CD4-positive, alpha-beta T cell treated with Interleukin-15 for 4 hours (primary cell): ENCODE measurements at places on chromosomes 11 and 22.

- DNase-seq = no peak
These were observed 344.3 kb downstream of the AASDHPPT start for GRCh38 chr11:106421676-106422292.

- no peak for DNase-seq
These were observed 22.7 kb upstream of the C1QTNF4 start for GRCh38 chr11:47616726-47617416.

DNA sequence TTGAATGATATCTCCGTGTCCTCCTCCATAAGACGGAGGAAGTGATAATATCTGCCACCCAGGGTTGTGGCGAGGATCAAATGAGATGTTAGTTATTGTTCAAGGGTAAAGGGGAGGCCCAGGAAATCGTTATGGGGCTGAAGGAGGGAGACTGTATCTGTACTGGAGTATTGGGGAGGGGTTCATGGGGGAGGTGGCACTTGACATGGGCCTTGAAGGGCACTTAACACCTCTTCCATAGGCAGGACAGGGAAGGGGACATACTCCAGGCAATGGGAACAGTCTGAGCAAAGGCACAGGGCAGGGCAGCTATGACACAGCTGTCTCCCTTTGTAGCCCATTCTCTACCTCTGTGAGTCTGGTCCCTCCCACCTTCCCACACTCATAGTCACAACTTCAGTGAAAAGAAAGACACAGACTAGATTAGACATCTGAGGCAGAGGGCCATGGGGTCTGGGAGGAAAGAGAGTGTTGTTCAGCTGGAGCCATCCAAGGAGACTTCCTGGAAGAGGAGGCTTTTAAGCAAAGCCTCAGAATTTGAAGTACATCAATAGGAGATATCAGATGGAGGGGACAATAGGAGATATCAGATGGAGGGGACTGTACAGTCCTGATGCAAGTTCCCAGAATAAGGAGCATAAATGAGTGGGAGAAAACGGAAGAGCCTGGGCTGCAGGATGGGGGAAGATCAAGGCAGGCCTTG, 15.8 kb upstream of the DGKZ start:
- DNase-seq = peak; percentile 51

- DNase-seq = no peak
These were observed 207.8 kb upstream of the CCDC90B start for GRCh38 chr11:83493917-83494316.

DNA sequence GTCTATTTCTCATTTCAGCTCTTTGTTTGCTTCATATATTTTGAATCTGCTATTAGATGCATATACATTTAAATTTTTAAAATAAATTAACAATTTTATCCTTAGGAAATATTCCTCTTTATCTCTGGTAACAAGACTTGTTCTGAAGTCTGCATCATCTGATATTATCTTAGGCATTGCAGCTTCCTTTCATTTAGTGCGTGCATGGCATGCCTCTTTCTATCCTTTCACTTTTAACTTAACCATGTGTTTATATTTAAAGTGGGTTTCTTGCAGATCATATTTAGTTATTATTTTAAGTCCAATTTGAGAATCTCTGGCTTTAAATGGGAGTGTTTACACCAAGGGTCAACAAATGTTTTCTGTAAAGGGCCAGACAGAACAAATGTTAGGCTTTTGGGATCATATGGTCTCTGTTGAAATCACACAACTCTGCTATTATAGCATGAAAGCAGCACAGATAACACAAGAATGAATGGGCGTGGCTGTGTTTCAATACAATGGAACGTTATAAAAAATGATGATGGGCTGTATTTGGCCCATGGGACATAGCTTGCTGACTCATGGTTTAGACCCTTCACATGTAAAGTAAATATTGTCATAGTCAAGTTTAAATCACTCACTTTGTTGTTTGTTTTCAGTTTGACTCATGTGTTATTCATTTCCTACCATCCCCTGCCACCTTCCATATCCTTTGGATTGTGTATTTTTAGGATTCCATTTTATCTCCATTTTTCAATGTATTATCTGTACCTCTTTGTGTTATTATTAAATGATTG, 83.9 kb upstream of the SNX19 start:
- no peak for DNase-seq

DNA sequence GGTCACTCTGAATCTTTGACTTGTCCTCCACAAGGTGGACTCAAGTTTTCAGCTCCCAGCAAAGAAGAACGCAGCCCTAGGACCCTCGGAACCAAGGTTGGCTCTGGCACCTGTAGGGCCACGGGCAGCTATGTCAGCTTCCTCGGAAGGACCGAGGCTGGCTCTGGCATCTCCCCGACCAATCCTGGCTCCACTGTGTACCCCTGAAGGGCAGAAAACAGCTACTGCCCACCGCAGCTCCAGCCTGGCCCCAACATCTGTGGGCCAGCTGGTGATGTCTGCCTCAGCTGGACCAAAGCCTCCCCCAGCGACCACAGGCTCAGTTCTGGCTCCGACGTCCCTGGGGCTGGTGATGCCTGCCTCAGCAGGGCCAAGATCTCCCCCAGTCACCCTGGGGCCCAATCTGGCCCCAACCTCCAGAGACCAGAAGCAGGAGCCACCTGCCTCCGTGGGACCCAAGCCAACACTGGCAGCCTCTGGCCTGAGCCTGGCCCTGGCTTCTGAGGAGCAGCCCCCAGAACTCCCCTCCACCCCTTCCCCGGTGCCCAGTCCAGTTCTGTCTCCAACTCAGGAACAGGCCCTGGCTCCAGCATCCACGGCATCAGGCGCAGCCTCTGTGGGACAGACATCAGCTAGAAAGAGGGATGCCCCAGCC, 2.2 kb downstream of the INPP5J start:
- DNase-seq = no peak

DNA sequence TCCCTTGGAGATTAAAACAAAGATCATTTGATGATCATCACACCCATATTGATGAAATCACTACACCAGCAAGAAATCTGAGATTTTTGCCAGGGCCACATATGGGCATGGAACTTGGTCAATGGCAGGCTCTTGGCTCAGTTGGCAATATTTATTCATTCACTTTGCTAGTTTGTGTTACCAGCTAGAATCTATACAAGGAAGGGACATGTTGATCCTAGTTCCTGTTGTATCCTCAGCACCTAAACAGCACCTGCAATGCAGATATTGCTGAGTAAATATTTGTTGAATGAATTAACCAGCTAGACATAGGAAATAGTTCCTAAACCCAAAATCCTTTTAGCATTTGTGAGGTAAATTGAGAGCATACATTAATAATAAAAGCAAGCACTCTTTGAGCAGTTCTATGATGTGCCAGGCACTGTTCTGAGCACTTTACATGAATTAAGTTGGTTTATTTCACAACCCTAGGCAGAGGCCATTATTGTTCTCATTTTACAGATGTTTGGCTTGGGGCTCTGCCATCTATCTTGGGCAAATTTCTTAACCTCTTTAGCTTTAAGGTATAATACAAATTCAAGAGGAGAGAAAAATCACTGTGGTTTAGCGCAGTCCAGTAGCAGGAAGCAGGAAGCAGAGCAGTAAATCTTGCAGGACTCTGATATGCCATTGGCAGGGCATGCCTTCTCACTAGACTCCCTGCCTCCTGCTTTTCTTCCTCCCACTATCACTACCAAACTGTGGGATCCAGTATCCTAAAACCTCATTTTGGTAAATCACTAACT, 1.6 kb downstream of the TRIM68 start:
- DNase-seq = no peak

DNA sequence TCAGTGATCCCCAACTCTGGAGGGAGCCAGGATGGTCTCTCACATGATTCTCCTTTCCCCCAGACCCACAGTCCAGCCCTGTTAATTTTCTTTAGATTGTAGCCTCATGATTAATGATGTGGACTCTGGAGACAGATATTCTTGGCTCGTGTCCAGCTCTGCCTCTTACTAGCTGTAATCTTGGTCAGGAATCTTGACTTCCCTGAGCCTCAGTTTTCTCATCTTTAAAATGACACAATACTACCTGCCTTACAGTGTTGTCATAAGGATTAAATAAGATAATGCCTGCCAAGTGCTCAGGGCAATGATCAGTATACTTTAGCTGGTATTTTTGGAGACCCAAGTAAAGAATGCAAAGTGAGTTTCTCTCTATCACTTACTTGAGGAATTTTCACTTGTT, 60.0 kb downstream of the SPECC1L start:
- no peak for DNase-seq

DNA sequence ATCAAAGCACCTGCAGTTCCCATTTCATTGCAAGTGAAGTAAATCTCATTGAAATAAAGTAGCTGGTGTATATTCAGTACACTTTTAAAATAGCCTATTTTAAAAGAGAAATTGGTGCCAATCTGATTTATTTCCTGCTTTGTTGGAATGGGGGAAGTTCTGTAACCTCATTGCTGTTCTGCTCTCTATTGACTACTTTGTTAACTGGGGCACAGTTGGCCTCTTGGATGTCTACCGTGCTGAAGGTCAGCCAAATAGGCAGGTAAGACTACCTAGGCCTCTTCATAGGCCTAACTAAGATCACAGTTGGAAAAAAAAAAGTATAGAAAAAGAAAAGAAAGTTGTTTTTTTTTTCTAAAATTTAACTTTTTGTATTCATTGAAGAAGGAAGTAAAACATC, 9.2 kb downstream of the CTNND1 start:
- DNase-seq = no peak

GRCh38 chr11:120078397-120078796, 59.5 kb downstream of the TRIM29 start:
- DNase-seq = no peak

GRCh38 chr22:46366327-46366731, 30.8 kb downstream of the TRMU start:
- no peak for DNase-seq

DNA sequence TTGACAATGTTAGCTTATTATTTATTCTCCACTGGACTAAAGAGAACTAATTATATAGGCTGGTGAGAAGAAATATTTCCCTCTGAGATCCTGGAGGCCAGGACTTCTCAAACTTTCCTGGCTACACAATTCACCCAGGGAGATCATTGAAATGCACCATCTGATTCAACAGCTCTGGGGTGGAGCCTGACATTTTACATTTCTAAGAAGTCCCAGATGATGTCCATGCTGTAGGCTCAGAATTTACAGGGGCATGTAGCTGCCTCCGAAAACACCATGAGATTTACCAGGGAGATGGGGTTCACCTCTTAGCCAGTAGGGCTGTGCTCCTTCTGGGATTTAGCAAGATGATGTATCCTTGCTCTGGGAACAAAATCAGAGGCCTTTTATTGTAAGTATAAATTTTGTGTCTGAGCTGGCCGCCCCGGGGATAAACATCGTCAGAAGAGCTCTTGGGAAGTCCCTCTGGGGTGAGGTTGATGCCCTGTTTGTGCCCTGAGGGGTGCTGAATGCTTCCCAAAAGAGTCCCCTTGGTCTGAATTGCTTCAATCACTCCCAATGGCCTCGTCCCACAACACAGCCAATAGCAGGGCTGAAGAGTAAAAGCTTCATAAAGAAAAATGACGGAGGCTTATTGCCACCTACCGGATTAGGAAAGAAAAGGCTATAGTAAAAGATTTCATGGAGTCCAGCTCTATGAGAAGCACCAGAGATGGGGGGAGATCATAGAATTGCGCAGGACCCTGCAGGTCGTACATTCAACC, 33.4 kb upstream of the API5 start:
- DNase-seq = no peak

GRCh38 chr11:57302489-57302888, 22.3 kb downstream of the TNKS1BP1 start:
- no peak for DNase-seq

- peak; percentile 85 for DNase-seq
These were observed 15.9 kb downstream of the RHOG start for GRCh38 chr11:3824714-3825472.

- DNase-seq = no peak
These were observed 21.2 kb upstream of the FEZ1 start for GRCh38 chr11:125517116-125517770.

GRCh38 chr11:36193290-36193619, 96.0 kb downstream of the COMMD9 start:
- DNase-seq = no peak

GRCh38 chr11:114250993-114251814, 45.0 kb upstream of the NNMT start:
- DNase-seq = no peak

DNA sequence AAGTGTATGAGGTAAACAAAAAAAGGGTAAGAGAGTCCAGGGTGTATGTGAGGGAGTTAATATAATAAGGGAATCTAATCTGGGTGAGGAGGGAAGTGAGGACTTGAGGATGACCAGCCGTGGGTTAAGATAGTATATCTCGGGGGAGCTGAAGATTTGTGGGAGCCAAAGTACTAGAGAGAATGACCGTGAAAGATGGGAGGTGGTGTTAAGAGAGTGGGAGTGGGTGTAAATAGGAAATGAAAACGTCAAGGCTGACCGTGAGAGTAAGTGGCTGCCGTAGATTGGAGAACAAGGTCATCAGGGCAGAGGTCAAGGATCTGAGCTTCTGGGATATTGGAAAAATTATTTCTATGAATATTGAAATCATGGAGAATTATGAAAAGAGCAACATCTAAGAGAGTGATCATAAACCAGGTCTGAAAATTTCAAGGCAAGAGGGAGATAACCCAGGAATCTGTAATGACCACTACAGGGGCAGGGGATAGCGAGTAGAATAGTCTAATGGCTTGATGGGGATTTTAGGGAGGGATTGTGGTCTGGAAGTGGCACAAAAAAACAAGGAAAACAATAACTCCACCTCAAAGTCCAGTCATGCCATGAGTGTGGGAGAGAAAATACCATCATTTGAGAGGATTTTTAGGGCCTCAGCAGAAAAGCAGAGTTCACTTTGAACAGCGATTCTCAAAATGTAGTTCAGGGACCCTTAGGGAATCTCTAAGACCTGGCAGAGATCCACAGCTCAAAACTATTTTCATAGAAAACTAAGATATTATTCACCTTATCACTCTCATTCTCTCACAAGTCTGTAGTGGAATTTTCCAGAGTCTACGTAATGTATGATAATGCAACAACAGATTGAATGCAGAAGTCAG, 72.0 kb downstream of the PRR5L start:
- DNase-seq = no peak

DNA sequence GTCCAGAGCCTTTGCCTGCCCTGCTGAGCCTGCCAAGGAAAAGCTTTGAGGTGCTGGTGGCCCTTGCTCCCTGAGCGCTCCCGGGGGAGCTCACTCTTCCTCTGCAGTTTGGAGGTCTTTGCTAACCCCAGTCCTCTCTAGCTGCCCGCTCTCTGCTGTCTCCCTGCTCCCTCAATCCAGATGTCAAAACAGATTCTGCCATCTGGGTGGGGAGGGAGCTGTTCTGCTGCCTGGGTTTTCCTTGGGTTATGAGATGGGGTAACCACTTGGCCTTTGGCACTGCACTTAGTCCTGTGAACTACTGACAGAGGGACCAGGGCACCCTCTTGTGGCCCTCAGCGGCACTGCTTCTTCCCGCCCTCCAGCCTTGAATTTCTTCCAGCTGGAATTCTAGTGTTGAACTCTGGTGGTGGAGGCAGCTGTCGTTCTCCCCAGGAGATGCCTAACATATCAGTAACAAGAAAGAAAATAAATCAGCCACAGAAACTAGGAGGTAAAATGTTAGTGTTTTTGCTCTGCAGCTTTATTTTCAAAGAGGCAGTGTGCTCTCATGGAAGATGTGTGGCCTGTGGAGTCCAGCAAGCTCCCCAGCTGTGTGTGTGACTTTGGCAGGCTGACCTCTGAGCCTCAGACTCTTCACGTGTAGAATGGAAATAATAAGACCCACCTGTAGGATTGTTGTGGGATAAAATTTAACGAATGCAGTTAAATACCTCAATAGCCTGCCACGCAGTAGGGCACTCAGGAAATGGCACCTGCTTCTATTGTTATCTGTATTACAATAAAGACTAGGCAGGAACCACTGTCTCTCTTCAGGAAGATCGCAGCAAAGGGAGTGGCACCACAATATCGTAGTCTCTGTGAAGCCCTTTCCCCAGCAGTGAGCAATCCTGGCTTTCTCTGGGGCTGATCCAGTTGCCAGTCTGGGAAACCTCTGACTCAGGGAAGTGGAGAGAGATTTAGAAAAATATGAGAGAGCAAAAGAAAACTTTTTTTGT, 23.4 kb downstream of the ARFGAP2 start:
- peak; percentile 40 for DNase-seq
